NCI-H2107 (cell line): ENCODE measurements at places on chromosomes 7 and 10.

DNA sequence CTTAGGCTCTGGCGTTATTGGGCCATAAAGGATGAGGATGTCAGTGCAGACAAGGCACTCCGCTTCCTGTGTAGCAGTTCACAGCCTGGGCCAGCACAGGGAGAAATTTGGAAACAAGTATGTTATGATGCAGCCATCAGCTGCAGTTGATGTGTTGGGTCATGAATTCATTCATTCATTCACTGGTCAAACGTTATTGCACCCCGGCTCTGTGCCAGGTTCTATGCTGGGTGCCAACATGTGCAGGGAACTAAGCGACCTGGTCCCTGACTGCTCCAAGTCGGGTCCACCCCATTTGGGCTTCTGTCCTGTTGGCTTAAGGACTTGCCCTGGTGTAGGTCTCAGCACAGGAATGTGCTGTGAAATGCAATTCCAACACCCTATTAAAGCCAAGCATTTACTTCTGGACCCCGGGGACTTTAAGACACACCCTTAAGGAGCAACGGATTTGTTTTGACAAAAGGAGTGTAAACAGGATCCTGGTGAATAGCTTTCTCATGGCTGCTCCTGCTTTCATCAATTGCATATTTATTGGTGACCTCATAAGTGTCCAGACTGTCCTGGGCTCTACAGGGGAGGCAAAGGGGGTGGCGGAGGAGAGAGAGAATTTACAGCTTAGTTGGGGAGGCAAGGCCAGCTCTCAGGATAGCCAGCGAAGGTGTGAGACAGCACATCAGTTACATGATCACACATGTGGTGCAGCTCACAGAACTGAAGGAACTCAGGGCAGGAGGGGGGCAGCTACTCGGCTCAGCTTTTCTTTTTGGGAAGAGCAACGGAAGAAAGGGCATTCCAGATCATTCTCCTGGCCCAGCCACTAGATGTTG lies 158.6 kb downstream of the GRK5 start:
- DNase-seq = no peak

GRCh38 chr7:44772867-44773266 lies 23.6 kb upstream of the PPIA start:
- no peak for DNase-seq

GRCh38 chr7:102072636-102073209 lies 213.9 kb upstream of the SH2B2 start:
- DNase-seq = no peak

GRCh38 chr10:79022565-79023230 lies 46.1 kb upstream of the ZMIZ1 start:
- no peak for DNase-seq

- no peak for DNase-seq
These were observed 129.9 kb downstream of the ZNF92 start for GRCh38 chr7:65503434-65504152.
